ENCODE measurements at places on chromosomes 7 and 10.

- DNase-seq, result no peak
Observed at GRCh38 chr10:103818105-103818504, 37.3 kb downstream of the SH3PXD2A start.

DNA sequence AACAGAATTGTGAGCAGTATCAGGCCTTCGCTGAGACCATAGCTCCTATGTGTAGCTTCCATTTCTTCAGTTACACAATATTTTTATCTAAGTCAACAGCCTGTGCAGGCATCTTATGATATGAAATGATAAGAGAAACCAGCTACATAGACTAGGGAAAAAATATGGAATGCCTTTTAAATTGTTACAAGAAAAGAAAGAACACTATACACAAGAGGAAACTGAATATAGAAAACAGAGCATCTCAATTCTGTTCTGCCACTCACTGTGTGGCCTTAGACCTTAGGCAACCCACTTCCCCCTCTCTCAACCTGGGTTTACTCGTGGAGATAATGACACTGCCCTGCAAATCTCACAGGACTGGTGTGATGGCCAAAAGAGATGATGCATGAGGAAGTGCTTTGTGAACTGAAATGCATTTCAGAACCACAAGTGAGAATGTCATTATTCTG lies 132.9 kb downstream of the LRRN3 start:
- DNase-seq, result no peak

GRCh38 chr7:148056406-148056805 lies 534.2 kb upstream of the C7orf33 start:
- DNase-seq, result no peak

DNA sequence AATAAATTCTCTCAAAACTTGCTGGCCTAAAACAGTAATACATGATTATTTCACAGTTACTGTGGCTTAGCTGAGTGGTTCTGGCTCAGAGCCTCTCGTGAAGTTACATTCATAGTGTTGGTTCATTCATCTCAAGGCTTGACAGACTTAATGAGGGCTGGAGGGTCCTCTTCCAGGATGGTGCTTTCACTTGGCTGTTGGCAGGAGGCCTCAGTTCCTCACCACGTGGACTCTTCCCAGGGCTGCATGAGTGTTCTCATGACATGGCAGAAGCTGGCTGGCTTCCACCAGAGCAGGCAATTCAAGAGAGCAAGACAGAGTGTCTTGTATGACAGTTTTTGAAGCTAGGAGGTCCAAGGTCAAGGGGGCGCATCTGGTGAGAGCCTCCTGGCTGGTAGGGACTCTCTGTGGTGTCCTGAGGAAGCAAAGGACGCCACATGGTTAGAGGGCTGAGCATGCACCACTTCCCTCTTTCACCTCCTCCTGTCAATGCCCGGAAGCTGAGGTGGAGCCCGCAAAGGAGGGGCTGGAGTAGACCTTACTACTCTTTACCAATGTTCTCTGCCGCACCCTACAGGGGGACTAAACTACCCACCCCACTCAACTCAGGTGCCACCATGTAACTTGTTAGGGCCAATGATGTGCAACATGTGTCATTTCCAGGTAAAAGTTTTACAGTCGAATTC lies 58.2 kb upstream of the YAE1 start:
- DNase-seq, result no peak

DNA sequence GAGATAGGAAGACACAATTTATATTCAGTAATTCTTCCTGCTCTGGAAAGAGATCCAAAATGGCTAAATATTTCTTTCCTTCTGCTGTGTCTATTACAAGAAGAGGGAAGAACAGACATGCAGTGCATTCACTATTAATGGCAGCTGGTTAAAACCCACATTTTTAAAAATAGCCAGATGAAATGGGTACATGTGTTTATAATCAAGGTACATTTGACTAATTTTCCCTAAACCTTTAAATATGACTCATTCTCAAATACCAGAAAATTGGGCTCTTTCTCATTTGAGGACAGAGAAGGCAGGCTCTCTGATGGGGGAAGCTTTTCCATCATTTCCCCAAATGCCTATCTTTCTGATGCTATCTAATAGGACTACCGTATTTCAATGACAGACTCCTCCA lies 215.7 kb upstream of the HABP2 start:
- DNase-seq, result no peak

- DNase-seq, result no peak
Observed at GRCh38 chr7:50307368-50308032, 3.0 kb downstream of the IKZF1 start.

DNA sequence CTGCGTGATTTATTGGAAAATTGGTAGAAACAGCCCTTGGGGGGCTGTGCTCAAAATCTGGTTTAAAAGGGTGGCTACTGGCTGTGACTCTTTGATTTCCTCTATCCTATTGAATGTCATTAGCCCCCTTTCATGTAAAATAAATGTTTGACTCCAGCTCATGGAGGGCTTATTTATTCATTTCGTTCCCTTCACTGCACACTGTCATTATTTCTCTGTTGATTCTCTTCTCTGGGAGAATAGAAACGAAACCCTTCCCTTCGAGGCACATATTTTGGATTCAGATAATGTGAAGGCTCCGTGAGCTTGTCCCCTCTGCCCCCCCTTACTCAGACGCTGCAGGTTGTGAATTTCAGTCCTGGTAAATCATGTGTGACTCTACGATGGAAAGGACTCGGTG lies 203.9 kb upstream of the GPR26 start:
- no peak for DNase-seq

GRCh38 chr7:21361413-21362125 lies 66.3 kb upstream of the SP4 start:
- DNase-seq, result no peak

DNA sequence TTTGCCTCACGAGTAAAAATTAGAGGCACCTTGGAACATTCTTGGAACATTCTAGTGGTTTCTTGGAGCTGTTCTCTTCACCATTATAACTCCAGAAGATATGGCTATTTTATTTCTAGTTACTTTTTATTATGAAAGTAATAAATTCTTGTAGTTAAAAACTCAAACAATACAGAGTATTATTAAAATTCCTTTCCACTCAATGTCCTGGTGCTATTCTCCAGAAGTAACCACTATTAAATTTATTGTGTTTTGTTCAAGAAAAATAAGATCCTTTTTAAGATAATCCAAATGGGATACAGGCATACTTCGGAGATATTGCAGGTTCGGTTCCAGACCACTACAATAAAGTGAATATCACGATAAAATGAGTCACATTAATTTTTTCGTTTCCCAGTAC lies 68.6 kb downstream of the NOC3L start:
- DNase-seq, result no peak

DNA sequence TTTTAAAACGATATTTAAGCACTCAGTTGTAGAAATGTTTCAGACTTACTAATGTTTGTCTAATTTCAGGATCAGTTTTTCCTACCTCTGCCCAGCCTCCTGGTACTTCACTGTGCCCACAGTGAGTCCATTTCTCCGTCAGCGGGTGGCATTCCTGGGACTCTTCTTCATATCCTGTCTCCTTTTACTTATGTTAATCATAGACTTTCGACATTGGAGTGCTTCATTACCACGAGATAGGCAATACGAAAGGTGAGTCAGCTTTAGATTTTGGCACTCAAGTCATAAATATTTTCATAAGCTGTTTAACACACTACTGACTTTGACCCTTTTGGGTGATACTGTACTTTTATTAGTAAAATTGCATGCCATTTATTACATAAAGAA lies 2.1 kb downstream of the ENTPD7 start:
- peak; percentile 68 for DNase-seq

- DNase-seq, result no peak
Observed at GRCh38 chr7:22992874-22993840, 20.8 kb downstream of the HYCC1 start.

DNA sequence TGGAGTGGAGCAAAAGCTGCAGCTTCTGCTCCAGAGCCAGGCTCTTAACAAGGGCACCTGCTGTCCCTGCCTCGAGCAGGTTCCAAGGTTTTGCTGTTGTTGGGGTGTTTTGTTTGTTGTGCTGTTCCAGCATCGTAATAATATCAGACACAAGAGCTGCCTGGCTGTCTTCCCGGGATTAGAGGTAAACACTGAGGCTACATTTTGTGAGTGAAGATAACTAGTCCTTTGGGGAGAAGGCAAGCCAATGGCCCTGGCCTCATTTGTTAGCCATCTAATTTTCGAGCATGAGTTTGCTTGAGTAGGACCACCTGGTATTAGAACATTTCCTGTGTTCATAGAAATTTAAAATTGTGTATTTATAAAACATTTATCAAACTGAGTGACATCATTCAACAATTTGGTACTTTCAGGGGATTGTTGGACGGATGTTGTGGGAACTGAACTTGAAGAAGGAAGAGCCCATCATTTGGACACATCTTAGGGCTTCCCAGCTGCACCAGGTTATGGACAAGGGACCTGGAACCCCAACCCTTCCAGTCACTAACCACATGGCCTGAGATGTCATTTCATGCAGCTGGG lies 555.0 kb downstream of the TNS3 start:
- DNase-seq, result no peak

DNA sequence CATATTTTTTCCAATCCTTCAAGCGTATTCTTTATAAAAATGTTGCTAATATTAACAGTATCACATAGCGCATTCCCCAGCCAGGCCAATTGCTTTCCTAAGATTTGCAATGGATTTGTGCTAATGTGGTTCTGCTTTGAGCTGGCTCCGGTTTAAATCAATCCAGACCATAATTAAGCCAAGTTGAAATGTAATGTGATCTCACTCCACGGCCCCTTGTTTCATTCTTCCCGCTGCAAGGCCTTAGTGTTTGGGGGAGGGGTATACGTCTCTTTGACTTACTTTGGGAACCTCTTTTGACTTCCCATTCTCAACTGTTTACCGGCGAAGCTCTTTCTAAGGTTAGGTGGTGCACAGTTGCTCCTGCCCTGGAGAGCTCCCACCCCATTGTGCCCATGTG lies 86.4 kb downstream of the PRPF18 start:
- no peak for DNase-seq

- DNase-seq, result no peak
Observed at GRCh38 chr10:103556383-103557007, 63.0 kb downstream of the NEURL1 start.

GRCh38 chr7:70569335-70569819 lies 562.6 kb upstream of the GALNT17 start:
- DNase-seq, result no peak

DNA sequence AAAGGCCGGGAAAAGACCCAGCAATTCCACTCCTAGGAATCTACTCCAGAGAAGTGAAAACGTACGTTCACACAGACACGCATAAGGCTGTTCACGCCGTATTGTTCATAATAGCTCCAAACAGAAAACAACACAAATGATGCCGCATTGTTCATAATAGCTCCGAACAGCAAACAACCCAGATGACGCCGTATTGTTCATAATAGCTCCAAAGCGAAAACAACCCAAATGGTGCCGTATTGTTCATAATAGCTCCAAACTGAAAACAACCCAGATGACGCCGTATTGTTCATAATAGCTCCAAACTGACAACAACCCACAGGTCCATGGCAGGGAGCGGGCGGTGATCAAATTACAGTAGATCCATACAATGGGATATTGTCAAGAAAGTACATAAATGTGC lies 85.2 kb upstream of the DNAAF5 start:
- no peak for DNase-seq

GRCh38 chr7:5387711-5388245 lies 35.9 kb downstream of the TNRC18 start:
- no peak for DNase-seq

DNA sequence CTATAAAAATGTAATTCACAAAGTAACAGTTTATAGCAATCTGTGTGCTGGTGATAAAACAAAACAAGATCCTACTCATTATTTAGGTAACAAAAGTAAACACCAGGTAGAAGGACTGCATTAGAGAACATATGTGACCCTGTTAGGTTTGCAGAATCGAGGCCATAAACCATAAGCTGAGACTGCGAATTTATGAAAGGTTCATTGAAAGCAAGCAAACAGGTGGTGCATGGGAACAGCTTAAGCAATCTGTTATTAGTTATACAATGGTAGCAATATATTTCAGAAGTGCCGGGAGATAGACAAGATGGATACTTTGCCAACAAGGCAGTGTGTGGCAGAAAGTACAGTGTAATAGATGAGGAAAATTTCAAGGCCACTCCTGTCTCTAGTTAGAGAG lies 23.5 kb upstream of the FAM133B start:
- DNase-seq, result no peak

GRCh38 chr10:23343591-23344240 lies 881 bp downstream of the C10orf67 start:
- DNase-seq, result no peak

DNA sequence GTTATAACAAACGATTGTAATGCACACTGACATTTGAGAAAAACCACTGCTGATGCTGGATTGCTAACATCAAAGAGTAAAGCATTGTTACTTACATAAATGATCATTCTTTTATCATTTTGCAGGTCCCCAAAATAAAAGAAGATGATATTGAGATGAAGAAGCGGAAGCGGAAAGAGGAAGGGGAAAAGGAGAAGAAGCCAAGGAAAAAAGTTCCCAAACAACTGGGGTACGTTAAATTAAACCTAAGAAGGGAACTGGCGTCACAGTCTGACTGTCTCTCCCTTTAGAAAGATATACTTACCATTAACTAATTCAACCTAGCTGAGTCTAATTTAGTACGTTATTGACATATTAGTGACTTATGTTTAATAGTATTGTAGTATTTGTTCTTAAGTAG lies 28.1 kb downstream of the UBN2 start:
- DNase-seq, result no peak

DNA sequence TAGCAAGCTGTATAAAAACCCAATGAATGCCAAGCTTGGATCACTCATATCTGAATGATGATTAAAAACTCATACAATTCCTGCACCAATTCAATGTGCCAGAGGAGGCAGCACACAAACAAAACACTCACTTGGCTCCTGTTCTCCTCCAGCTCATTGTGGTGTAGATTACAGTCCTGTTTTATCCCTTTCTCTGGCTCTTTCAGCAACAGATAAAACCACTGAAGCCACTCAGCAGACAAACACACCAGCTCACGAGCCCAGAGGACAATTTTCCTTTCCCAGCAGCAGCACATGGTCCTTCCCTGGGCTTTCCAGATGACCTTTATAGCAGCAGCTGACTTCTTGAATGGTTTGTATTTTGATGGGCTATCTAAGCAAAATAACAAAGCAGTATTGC lies 107.3 kb upstream of the STARD3NL start:
- no peak for DNase-seq

- no peak for DNase-seq
Observed at GRCh38 chr7:144534655-144535395, 131.3 kb upstream of the NOBOX start.

GRCh38 chr7:51067258-51067657 lies 249.4 kb downstream of the COBL start:
- no peak for DNase-seq

GRCh38 chr10:13308096-13308495 lies 8.2 kb upstream of the PHYH start:
- DNase-seq, result no peak
